ENCODE measurements at places on chromosomes 3 and 15.
A peak's percentile ranks its signal among the peaks of the same experiment; 100 is the strongest.

DNA sequence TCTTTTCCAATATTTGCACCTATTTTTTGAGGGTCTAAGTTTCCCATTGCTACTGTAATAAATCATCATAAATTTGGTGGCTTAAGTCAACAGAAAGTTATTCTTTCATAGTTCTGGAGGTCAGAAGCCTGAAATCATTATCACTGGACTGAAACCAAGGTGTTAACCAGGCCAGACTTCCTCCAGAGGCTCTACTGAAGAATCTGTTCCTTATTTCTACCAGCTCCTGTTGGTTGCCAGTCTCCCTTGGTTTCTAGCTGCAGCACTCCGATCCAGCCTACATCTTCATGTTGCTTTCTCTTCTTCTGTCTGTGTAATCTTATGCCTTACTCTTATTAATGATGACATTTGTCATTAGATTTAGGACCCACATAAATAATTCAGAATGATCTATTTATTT lies 22.0 kb upstream of the ARPP21 start:
- no peak for DNase-seq

DNA sequence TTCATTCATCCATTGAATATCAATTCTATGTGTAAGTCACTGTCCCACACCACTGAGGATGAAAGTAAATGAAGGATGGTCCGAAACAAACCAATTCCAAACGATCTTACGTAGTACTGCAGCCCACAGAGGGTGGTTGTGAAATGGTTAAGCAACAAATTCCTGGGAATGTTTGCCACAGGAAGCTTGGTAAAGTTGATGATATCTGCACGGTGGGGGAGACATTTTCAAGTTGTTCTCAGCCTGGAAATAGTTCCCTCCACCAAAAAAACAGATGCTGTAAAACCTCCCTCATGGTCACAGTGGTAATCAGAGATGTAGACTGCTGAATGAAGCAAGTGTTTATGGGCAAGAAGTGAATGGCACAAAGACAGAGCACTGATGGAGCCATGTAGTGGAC lies 35.9 kb upstream of the BNC1 start:
- no peak for DNase-seq

- DNase-seq, result no peak
These were observed 228.5 kb downstream of the UNC13C start for GRCh38 chr15:54206586-54207321.

GRCh38 chr3:178525251-178525650 lies 11.0 kb upstream of the KCNMB2 start:
- no peak for DNase-seq

- peak; percentile 49 for DNase-seq
These were observed at the start of gene RASA2 for GRCh38 chr3:141486746-141487520. RASA2 (plus strand) TSS chr3:141487027; CDS start chr3:141487084, 57 bp downstream.

DNA sequence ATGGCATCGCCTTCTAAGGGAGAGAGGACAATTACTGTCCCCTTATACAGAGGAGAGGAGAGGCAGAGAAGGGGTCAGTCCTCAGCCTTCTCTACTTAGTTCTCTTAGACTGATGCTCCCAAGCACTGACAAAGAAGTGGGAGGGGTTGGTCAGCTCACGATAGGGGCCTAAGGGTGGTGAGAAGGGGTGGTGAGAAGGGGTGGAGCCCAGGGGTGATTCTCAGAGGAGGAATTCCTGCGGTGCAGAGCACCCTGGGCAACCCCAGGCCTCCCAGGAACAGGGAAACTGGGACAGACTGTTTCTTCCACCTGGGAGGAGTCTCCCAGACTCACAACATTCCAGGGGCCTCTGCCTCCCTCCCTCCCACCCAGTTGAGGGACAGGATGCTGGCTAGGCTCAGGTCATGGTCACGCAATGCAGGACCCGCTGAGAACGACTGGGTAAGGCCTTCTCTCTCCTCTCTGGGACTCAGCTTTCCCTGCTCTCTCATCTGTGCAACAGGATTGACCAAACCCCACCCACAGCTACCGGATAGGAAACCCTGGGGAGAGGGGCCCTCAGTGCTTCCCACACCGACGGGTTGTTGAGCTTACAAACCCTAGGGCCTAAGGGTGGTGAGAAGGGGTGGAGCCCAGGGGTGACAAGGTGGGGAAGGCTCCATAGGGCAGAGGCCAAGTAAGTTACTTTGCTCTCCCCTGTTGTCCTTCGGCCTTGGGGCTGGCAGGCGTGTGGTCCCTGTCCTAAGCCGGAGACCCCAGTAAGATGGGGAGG lies 1.5 kb downstream of the TPRA1 start:
- no peak for DNase-seq

DNA sequence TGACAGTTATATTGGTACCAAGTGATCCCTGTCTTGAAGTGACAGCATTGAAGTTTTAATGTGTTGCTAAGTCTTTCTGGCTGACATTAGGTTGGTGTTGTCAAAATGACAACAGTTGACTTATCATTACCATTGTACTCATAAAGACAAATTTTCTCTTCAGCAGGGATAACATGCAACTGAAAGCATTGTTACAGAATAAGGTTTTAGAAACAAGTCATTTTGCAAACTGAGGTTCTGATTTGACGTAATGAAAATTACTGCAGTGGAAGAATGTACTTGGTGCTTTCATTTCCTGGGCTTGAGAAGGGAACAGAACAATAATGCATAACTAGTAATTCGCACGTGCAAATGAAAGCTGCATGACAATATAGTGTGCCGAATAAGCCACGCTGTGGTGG lies 75.1 kb downstream of the MOBP start:
- DNase-seq, result no peak

DNA sequence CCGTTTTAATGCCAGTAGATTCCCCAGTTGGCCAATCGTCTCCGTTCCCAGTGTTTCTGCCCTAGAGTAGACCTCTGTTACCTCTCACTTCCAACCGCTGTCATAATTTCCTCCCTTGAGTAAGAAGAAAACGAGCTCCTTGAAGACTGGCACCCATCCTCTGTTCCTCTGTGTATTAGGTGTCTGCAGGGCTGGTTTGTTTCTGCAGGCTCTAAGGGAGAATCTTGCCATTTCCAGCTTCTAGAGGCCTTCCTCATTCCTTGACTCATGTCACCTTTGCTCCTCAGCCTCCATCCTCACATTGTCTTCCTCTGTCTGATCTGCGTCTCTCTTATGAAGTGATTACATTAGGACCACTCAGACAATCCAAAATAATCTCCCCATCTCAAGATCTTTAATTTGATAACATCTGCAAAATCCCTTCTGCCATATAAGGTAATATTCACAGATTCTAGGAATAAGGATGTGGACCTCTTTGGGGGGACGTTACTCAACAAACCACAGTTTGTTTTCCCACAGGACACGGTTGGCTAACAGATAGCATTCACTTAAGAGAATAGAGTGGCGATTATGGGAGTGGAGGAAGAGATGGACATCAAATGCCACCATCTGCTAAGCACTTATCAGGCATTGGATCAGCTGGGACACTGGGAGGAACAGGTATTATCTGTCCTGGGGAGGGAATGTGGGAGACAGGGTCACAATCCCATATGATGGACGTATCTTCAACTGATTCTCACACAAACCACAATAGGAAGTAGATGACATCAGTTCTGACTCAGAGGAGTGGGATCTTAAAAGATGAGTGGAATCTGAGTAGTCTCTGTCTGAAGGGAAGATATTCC lies 17.1 kb downstream of the ARHGAP31 start:
- DNase-seq, result no peak

DNA sequence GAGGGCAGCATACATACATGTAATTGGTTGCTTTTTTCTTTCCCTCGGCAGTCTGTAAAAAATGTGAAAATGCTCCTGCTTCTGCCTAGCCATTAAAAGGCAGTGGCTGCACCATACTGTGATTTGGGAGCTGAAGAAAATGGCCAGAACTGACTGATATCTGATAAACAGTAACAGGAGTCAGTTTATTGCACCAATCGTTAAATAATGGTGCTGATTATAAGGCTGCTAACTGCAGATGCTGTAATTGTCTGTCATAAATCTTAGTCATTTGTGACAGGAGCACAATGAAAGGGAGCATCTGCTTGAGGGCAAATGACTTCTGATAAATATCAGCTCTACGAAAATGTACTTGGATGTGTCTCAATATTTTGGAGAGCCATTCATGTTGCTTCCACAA lies 263.1 kb upstream of the DNAJC19 start:
- no peak for DNase-seq

DNA sequence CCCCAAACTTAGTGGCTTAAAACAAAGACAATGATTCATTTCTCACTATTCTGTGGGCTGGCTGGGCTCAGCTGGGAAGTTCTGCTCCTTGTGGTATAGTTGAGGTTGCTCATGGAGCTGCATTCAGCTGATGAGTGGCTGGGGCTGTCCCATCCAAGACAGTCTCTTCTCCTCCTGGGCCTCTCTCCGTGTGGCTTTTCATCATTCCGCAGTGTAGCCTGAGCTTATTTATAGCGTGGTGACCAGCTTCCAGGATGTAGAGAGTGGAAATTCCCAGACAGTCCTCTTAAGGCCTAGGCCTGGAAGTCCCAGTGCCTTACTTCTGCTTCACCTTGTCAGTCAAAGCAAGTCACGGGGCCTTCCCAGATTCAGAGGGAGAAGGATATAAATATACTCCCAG lies 136.7 kb upstream of the DAZL start:
- no peak for DNase-seq

DNA sequence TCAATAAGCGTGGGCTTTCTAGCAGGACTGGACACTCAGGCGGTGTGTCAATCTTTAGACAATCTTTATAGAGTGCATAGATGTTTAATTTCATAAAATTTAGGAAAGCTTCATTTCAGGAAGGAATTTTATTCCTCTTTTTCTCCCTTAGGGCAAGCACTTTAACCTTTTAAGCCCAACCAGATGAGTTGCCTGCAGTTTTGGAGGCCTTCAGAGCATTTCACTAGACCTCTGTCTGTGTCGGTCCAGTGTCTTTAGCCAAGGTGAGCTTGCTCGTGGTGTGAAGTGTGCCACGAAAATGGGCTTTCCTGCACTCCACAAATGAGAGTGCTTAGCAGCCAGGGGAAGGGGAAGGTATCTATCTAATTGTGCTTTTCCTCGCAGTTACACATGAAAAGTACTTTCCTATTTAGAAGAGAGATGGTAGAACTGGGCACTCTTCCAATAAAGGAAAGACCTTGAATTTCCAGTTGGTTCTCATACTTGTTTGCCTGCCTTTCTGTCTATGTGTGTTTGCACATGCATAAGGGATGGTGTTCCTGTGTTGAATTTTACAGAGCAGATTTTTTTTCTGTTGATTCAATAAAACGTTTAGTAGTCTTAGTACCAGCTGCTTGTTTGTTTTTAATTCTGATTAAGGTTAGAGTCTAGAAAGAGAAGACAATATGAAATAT lies 53.6 kb downstream of the FEZF2 start:
- DNase-seq, result no peak

DNA sequence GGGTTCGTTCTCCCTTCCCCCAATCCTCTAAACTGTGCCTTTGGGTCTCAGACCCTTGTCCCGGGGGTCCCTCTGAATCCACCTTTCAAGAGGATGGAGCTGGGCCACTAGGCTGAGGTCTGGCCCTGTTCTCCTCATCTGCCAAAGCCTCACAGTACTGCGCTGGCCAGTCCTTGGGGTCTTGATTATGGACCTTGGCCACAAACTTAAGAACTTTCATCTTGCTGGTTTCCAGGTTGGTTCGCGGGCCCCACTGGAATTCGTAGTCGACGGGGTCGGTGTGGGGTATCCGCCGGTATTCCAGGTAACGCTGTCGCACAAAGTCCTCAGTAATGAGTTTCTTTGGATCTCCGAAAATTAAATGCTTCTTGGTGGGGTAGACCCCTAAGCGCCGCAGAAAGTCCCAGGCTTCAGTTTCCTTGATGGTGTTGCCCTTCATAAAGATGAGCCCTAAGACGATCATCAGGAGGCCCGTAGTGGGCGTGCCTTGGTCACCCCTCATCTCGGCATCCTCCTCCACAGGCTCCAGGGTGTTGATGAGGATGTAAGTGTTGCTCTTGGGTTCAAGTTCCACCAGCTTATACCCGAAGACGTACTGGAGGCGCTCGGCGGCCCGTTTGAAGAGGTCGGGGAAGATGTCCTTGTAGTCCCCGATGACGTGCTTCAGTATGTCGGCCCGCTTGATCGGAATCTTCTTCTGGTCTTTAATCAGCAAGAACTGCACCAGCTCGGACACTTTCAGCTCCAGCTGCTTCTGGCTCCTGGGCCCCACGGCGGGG lies 727 bp downstream of the NSMCE3 start:
- DNase-seq, result no peak

DNA sequence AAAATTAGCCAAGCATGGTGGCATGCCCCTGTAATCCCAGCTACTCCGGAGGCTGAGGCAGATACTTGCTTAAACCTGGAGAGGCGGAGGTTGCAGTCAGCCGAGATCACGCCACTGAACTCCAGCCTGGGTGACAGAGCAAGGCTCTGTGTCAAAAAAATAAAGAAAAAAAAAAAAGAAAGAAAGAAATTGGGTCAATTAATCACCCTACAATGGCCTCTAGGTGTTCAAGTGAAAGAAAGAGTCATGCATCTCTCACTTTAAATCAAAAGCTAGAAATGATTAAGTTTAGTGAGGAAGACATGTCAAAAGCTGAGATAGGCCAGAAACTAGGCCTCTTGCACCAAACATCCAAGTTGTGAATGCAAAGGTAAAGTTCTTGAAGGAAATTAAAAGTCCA lies 44.9 kb upstream of the GSK3B start:
- DNase-seq, result no peak

DNA sequence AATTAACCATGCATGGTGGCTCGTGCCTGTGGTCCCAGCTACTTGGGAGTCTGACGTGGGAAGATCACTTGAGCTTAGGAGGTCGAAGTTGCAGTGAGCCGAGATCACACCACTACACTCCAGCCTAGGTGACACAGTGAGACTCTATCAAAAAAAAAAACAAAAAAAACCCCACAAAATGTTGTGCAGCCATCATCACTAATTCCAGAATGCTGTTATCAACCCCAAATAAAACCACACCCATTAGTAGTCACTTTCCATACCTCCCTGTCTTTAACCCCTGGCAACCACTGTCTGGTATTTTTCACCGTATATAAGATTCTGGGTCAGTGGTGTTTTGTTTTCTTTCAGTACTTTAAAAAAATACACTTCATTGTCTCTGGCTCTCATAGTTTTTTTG lies 16.6 kb downstream of the HMCES start:
- no peak for DNase-seq

GRCh38 chr3:72439321-72440183 lies 408.7 kb downstream of the SHQ1 start:
- no peak for DNase-seq

DNA sequence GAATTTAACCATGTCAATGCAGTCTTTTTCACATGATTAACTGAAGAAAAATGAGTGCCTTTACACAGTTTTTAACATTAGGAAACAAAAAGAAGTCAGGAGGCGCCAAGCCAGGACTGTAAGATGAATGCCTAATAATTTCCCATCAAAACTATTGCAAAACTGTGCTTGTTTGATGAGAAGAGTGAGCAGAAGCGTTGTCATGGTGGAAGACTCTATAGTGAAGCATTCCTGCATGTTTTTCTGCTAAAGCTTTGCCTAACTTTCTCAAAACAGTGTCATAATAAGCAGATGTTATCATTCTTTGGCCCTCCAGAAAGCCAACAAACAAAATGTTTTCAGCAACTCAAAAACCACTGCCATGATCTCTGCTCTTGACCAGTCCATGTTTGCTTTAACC lies 156.8 kb upstream of the CDIN1 start:
- DNase-seq, result no peak

All from neural crest cell (in vitro differentiated cells).